Cerebellar nuclear complex (tissue), 1 donor: ENCODE measurements at places on chromosomes 16 and 17.

- no peak for DNase-seq
Observed at GRCh38 chr16:9092282-9092977, 986 bp downstream of the HAPSTR1 start.

DNA sequence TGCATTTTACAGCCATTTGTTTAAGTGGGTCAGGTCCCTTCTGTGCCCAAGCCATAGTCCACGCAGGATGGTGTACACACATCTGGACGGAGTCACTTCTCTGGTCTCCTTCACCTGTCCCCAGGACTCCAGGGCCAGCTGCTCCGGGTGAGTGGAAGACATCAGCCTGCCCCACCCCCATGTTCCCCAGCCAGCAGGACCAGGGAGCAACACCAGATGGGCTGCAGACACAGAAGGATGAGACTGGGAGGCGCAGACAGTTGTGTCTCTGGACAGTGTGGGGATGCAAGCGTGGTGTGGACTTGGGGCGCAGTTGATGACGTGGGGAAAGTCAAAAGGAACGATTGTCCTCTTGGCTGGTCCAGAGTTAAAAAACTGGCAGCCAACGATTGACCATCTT is 24.6 kb upstream of the WFDC1 start:
- DNase-seq = no peak

GRCh38 chr16:75230471-75231110 is 11.8 kb downstream of the CTRB1 start:
- no peak for DNase-seq

DNA sequence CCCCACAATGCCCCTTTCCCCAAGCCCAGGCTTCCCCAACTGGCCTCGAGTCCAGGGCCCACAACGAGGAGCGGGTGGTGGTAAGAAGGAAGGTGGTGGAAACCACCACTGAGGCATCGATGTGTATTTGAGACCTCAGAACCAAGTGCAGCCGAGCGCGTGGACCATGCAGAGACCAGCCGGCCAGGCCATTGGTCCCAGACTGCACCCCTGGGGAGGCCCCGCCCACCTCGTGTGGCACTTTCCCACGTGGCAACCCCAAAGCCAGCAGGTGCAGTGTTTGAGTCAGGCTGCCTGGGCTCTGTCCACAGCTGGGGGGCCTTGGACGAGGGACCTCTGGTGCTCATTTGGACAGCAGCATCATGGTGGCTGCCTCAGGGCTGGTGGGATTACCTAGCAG is 28.1 kb upstream of the BAHCC1 start:
- no peak for DNase-seq

DNA sequence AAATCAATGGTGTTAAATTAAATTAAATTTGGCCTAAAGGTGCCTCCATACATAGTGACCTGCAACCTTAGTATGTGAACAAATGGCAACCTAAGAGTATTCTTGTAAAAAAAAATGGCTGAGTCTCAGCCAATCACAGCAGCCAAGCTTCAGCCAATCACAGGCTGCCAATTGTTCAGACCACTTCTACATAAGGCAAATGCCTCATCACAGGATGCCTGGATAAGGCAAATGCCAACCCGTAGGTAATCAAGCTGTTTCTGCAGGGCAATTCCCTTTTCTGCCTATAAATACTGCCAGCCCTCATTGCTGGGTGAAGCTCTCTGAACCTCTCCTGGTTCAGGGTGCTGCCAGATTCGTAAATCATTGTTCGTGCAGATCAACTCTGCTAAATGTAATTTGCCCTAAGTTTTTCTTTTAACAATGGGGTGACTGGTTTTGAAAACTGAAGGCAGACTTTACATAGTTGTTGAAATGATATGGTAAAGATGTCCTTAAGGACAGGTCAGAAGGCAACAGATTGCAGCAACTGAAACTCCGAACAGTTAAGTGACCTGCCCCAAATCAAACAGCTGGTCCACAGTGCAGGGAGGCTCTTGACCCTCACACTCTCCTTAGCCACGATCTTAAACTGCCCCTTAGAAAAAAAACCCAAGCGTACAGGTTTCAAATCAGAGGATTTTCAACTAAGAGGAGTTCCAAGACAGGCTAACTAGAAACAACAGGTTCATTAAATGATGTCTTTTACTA is 50.3 kb downstream of the N4BP1 start:
- DNase-seq = no peak

GRCh38 chr16:78211946-78212345 is 112.5 kb downstream of the WWOX start:
- no peak for DNase-seq

DNA sequence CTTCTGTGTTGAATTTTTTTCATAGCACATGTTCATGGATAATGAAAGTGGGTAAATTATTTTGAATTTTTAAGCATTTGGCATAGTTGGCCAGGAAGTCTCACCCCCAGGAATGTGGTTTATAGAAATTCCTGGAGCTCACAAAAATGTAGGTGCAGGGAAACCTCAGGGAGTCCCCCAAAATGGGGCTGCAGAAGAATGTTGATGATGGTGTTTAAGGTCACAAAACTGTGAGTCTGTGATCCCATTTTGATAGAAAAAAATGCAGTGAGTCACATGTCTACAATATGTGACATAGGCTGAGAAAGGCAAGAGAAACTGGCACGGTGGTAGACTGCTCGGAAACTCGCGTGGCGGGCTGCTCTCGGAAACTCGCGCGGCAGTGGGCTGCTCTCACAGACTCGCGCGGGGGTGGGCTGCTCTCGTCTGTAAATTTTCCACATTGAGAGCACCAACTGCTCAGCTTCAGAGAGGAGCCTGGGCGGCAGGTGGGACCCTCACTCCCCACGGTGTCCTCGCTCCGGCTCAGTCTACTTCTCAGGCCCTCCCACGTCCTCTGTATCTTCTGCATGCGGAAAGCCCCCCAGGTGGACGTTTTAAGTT is 18.7 kb upstream of the MC1R start:
- DNase-seq = no peak
